ENCODE measurements at places on chromosomes 3 and 15.

- no peak for DNase-seq
These were observed 121.7 kb upstream of the PRR20G start for GRCh38 chr3:127409421-127410136.

GRCh38 chr3:124283652-124284023 is 291.7 kb upstream of the ROPN1 start:
- DNase-seq, result no peak

DNA sequence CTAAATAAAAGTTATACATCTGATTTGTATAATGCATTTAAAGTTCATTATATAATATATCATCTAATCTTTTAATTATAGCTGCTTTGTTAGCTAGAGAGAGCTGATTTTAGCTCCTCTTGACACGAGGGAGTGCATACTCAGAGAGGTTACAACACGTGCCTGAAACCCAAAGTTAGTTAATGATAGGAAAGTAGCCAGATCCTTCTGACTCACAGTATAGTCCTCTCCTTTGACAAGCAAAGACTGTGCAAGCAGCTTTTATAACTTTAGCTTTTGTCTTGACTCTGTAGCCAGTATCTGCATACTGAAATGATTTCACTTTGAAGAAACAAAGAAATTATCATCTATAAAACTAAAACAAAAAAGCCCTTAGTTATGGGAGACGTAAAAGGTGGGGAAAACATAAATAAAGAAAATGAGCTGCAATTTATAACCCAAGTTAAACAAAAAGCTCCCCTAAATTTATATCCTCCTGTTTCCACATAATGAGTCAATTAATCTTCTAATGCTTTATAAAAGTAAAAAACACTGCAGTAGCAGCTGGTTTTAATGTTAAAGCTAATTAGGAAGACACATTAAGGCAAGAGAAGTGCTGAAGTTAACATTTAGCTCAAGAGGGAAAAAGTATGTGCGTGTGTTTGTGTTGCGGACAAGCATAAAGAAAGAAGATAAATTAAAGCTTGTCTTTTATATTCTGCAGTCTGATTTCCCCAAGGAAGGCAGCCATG is 13.1 kb downstream of the GABRR3 start:
- DNase-seq, result no peak

GRCh38 chr15:74782259-74783071 is 585 bp downstream of the CSK start:
- peak; percentile 53 for DNase-seq
